ENCODE measurements at places on chromosomes 7 and 10. TPM values are rescaled to one million over a fixed set of nuclear protein-coding genes. Genes with fewer than 3 reads are reported as not detected.

Gene TMEM130
- total RNA-seq, result 1.1 TPM

Gene ORAI2
- total RNA-seq, result 13.3 TPM

Gene MINDY4
- 5.4 TPM for total RNA-seq

Gene CSGALNACT2
- total RNA-seq, result 14.9 TPM

Gene CYP2C19
- total RNA-seq, result not detected

Gene C10orf67
- total RNA-seq, result 0.44 TPM

Gene AKR1D1
- not detected for total RNA-seq

Gene SLC12A9
- total RNA-seq, result 9.0 TPM

Gene MRC1
- 10.8 TPM for total RNA-seq

Gene EBLN1
- total RNA-seq, result not detected

Gene GIMAP4
- 22.3 TPM for total RNA-seq

Gene KIAA1217
- 33.3 TPM for total RNA-seq

Gene ZNF488
- not detected for total RNA-seq

Gene TMEM140
- total RNA-seq, result 10.7 TPM

Gene PLEKHS1
- not detected for total RNA-seq

Gene CASP7
- total RNA-seq, result 7.2 TPM

Gene SMO
- 4.7 TPM for total RNA-seq

Gene ELFN1
- total RNA-seq, result 15.3 TPM

Gene PNLIPRP3
- total RNA-seq, result not detected

Gene PDE1C
- total RNA-seq, result 35.7 TPM

Gene CFAP43
- not detected for total RNA-seq

Gene VAX1
- not detected for total RNA-seq

Gene ATG9B
- total RNA-seq, result not detected

Gene OR13A1
- not detected for total RNA-seq

Gene OR6B1
- total RNA-seq, result not detected

Gene VSTM2A
- not detected for total RNA-seq

Gene OR9A2
- not detected for total RNA-seq

Gene SPAM1
- total RNA-seq, result not detected

Gene STK31
- not detected for total RNA-seq

Gene KNDC1
- 1.8 TPM for total RNA-seq

Gene INA
- not detected for total RNA-seq

Gene WNT8B
- not detected for total RNA-seq

Gene FBXO24
- 0.20 TPM for total RNA-seq

Gene HOXA2
- total RNA-seq, result 0.33 TPM

Gene GPR141
- not detected for total RNA-seq

Gene GTF2IRD1
- 16.5 TPM for total RNA-seq

Gene MLXIPL
- total RNA-seq, result 0.41 TPM

Gene POP7
- total RNA-seq, result 28.7 TPM

Gene NXPH1
- not detected for total RNA-seq

Gene SPACDR
- not detected for total RNA-seq

Gene ABCA13
- total RNA-seq, result not detected

Gene STOX1
- 0.26 TPM for total RNA-seq

Gene TCERG1L
- total RNA-seq, result not detected

Gene PIP
- total RNA-seq, result not detected

Gene SPDYE5
- not detected for total RNA-seq

Gene FOXI2
- not detected for total RNA-seq

Gene IQUB
- 0.51 TPM for total RNA-seq

Gene RBM48
- 7.3 TPM for total RNA-seq
